Stimulated activated CD4-positive, alpha-beta T cell treated with anti-CD3 and anti-CD28 coated beads, Interleukin-15, amount 100 ng/mL, for 48 hours (primary cell): ENCODE measurements at places on chromosomes 12 and 14.

DNA sequence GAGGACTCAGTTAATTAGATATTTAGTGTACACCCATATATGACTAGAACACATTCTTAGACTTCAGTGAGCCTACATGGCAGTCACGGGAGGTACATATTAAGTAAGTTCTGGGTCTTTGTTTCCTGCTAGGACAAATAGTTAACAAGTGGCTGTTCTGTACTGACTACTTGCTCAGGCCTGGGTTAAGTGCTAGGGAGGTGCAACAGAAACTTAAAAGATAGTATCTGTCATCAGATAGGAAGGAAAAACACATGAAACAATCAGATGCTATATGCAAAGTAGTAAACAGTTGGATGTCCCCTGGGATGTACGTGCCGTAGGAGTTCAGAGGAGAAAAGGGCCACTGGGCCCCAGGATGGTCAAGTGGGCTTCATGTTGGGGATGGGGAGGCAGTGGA lies 59.5 kb downstream of the SLC4A8 start:
- DNase-seq, result no peak

GRCh38 chr12:69732088-69732487 lies 6.6 kb upstream of the RAB3IP start:
- DNase-seq, result no peak

GRCh38 chr12:64407342-64408223 lies 3.4 kb downstream of the XPOT start:
- no peak for DNase-seq

- DNase-seq, result no peak
These were observed 23.3 kb upstream of the CEP170B start for GRCh38 chr14:104841730-104842129.

DNA sequence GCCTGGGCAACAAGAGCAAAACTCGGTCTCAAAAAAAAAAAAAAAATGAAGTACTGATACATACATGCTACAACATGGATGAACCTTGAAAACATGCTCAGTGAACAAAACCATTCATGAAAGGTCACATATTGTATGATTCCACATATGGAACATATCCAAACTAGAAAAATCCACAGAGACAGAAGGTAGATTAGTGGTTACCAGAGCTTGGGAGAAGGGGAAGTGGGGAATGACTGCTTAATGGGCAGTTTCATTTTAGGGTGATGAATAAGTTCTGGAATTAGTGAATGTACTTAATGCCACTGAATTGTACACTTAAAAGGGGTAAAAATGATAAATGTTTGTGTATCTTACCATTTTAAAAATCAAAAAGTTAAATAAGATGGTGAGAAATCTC lies 2.7 kb downstream of the ITGB7 start:
- DNase-seq, result no peak

DNA sequence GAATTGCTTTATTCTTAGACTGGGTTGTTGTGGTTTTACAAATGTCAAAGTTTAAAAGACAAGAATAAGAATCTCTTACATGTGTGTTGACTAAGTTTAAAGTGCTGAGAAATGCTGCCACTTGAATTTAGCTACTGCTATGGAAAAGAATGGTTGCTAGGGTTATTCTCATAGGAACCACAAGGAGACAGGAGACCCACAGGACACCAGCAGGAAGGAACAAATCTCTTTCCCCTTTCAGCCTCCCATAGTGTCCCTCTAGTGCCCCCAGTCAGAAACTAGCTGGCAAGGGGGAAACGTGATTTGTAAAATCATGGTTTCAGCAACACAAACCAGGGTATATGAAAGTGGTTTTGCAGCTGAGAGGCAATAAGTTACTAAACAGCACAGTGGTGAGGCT lies 102.7 kb downstream of the ST8SIA1 start:
- DNase-seq, result no peak

- no peak for DNase-seq
These were observed 71.6 kb downstream of the ERGIC2 start for GRCh38 chr12:29309320-29309902.

- DNase-seq, result no peak
These were observed 12.1 kb upstream of the GAPDH start for GRCh38 chr12:6522193-6522592.

- no peak for DNase-seq
These were observed 156.8 kb upstream of the PDE3A start for GRCh38 chr12:20211541-20211940.

GRCh38 chr12:94140556-94140955 lies 7.8 kb upstream of the PLXNC1 start:
- peak; percentile 32 for DNase-seq

GRCh38 chr12:60059180-60059579 lies 463.4 kb downstream of the SLC16A7 start:
- DNase-seq, result no peak

GRCh38 chr14:59330455-59330854 lies 134.7 kb downstream of the GPR135 start:
- no peak for DNase-seq

DNA sequence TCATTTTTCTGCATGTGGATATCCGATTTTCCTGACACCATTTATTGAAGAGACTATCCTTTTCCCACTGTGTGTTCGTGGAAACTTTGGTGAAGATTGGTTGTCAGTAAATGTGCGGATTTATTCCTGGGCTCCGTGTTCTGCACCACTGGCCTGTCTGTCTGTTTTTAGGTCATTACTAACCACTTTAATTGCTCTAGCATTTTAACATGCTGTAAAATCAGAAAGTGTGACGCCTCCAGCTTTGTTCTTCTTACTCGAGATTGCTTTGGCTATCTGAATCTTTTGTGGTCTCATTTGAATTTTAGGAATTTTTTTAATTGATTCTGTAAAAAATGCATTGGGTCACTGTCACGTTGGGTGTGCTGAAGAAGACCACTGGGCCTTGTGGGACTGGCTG lies 1458.7 kb downstream of the AACS start:
- no peak for DNase-seq

GRCh38 chr12:71804505-71804904 lies 35.1 kb upstream of the TBC1D15 start:
- DNase-seq, result no peak

- DNase-seq, result no peak
These were observed 57.9 kb downstream of the ANO6 start for GRCh38 chr12:45273717-45274271.
